HCEC 1CT (cell line): ENCODE measurements at places on chromosomes 4 and X.

DNA sequence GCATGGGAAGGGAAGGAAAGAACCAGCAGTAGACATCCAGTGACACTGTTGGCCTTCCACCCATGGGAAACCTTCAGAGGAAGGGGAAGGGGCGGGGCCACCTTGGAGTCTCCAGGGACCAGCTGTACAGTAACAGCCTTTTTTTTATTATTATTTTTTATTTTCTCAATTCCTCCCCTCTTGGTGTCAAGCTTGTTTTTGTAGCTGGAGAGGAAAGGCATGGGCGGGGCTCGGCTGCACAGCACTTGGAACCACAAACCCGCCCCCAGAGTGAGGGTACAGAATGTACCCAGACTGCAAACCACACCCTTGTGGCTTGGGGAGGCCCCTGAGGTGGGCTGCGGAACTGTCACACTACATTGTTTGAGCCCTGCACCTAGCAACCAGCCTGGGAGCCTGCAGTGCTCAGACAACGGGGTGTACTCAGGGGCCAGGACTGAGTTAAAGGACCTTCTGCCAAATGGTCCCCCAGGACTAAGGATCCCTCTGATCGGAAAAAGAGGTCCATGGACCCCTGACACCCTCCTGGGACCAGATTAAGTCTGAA, 45.7 kb downstream of the PRPS1 start:
- peak; percentile 78 for DNase-seq

DNA sequence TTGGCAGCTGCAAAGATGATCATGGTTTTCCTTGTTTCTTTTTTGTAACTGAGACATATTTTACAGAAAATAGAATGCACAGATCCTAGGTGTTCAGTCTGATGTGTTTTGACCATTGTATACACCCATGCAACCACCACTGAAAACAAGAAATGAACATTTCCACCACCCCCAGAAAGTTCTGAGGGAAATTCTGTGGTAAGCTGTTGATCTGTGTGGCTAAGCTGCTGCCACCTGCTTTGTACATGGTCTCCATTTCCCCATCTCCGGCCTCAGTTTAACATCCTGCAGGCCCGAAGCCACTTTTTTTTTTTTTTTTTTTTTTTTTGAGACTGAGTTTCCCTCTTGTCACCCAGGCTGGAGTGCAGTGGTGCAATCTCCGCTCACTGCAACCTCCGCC, 65.3 kb downstream of the NYX start:
- no peak for DNase-seq

DNA sequence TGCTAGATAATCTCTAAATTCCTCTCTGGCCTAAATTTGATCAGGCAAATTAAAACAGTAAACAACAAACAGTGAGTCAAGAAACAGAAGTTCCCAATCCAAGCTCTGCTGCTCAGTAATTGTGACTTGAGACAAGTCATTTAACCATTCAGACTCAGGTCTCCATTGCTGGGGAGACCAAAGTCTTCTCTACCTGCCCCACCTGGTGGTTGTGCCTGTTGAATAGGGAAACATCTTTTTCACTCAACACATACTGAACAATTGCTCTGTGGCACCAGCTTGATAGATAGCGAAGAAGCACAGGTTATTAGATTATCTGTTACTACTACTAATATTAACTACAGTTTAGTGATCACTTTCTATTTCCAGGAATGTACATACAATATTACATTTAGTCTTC, 112.1 kb upstream of the EOLA2 start:
- DNase-seq: no peak

- DNase-seq: no peak
These were observed 47.6 kb upstream of the TMEM131L start for GRCh38 chr4:153418558-153418957.

DNA sequence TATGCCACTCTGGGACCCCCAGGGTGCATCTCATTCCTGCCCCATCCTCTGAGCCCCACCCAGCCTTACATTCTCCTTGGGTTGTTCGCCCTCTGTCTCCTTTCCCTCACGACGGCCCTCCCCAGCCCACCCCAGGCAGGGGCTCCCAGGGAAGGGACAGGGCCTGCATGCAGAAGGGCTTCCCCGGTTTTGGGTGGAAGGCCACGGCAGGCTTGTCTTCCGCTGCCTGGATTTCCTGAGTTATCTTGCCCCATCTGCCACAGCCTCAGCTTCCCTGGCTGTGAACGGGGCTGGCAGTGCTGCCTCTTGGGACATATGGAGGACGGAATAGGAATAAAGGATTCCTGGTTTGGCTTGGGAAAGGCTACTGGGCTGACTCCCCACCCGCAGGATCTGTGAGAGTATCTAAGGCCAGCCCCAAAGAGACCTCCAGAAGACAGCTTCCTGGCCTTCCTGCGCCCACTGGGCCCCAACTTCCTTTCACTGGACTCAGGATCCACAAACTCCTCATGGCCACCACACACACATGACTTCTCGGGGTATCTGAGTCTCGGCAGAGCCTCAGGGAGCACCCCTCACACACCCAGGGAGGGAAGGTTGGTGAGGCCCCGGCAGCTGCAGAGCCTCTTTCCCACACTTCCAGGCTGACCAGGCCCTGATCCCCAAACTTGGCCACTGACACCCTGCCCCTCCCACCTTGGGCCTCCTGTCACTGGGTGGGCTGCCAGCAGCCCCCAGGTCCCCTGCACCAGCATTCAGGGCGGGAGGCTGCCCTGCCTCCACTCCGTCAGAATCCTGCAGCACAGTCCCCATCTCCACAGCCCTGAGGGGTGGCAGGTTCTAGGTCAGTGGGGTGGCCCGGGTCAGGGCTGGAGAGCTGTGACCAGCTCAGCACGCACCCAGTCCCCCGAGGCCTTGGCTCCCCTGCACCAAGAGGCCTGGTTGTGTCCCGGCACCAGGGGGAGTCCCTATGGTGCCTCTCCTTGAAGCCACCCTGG, 3.5 kb upstream of the MXD4 start:
- DNase-seq: no peak

DNA sequence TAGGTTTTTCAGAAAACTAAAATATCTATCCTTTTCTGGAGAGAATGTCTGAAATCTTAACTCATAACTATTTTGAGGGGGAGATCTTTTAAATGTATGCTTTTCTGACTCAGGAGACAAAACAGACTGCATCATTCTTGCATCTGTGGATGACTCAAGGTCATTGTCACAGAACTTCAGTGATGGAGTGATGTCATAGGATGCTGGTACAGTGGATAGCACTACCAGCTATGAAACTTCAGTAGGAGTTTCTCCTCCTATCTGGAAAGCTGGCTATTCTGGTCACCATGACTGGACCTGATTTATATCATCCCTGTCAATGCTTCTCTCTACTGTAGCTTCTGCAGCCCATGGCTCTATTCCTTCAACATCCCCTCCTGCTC, 50.3 kb downstream of the PARM1 start:
- no peak for DNase-seq

- no peak for DNase-seq
These were observed 398.2 kb downstream of the PABPC4L start for GRCh38 chr4:133803341-133803740.

- DNase-seq: no peak
These were observed 628.8 kb downstream of the SPRY1 start for GRCh38 chr4:124025428-124025827.

- no peak for DNase-seq
These were observed 21.8 kb downstream of the CRLF2 start for GRCh38 chrX:1190596-1191145.

- peak; percentile 1 for DNase-seq
These were observed 156.6 kb upstream of the ARSJ start for GRCh38 chr4:114136069-114136468.
